ENCODE measurements at places on chromosomes 6 and 20. TPM values are rescaled to one million over a fixed set of nuclear protein-coding genes. Genes with fewer than 3 reads are reported as not detected.

HMGCLL1 gene
- not detected for total RNA-seq

DLL1 gene
- under 0.01 TPM for total RNA-seq

PKIB gene
- total RNA-seq: 2.1 TPM

ERVFRD-1 gene
- not detected for total RNA-seq

CNKSR3 gene
- total RNA-seq: 3.6 TPM

C20orf204 gene
- total RNA-seq: 0.60 TPM
